CD4-positive, alpha-beta memory T cell (primary cell): ENCODE measurements at places on chromosomes 7 and 10. TPM values are rescaled to one million over a fixed set of nuclear protein-coding genes. Genes with fewer than 3 reads are reported as not detected.

GRCh38 chr10:73837072-73837471, 25.7 kb upstream of the NDST2 start:
- no peaks in the 10 kb centered on the region for H3K27me3 ChIP-seq
- H3K4me3 ChIP-seq, result no peak overlapping the region
- DNase-seq, result no peak
- no peaks in the 10 kb centered on the region for H3K4me1 ChIP-seq

GRCh38 chr7:474605-475424, 44.8 kb downstream of the PDGFA start:
- no peak overlapping the region for H3K27ac ChIP-seq
- no peak overlapping the region for H3K4me3 ChIP-seq
- no peaks in the 10 kb centered on the region for H3K36me3 ChIP-seq
- DNase-seq, result no peak
- no peaks in the 10 kb centered on the region for H3K27me3 ChIP-seq

Gene TLX1
- total RNA-seq, result not detected

Gene TAS2R41
- 0.61 TPM for total RNA-seq

Gene GIMAP2
- total RNA-seq, result 238 TPM

Gene ZP3
- total RNA-seq, result 6.1 TPM
